ENCODE measurements at places on chromosomes 11 and 22.

DNA sequence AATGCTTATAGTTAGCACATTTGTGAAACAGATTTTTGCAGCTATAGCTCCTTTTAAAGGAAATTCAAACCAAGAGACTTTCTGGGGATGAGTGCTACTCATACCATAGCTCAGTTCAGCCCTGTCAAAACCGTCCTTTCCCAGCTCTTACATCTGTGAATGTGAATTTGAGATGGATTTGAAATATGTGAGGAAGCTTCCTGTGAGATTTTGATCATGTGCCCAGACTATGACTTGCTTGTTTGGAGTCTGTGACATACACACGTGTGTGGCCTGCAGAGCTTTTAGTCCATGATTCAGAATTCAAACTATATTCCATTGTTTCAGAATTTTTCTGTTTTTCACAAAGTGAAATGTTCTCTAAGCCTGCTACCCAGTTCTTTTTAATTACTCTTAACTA, 4.4 kb upstream of the MMP1 start:
- no peak for DNase-seq

- no peak for DNase-seq
These were observed 44.7 kb downstream of the CCDC90B start for GRCh38 chr11:83241291-83241946.

DNA sequence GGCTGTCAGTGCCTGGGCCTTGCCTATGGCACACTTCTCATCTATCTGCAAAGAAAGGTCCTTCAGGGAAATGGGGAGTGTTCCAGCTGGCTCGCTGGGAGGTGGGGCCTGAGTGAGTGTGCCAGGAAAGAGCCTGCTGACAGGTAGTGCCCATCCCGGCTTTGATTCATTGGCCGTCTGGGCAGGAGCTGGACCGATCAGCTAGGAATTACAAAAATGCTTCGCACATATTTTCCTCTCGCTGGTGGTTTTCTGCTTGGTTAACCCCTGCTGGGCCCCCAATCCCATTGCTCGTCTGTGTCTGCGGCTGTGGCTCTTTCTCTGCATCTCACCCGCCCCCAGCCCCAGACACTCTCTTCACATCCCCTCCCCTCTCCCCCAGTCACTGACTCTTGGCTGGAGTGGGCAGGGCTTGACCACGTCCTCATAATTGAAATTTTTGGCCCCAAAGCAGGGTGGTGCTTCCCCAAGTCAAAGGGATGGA, 10.8 kb downstream of the LIF start:
- no peak for DNase-seq

DNA sequence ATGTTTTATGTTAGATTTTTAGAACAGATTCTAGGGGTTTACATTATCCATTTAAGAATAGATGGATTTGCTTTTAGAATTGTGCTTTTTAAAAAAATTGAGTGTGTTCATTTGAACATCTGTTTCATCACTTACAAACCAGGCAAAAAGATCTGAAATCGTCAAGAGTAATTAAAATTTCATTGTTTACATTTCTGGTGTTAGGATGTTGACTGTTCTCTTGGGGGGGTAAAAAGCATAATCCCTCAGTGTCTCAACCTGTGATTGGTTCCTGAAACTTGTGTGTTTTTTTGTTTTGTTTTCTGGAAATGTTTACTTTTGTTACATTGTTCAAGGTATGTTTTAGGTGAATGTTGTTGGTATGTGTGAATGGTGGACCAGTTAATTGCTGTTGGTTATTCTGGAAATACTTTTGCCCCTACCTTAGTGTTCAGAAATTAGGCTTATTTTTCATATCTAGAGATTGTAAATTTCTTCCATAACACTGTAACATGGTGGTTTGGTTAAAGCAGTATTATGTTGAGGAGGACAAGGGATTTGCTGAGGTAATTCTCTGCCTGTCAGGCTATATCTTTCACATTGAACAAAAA, 4.8 kb downstream of the PCF11 start:
- no peak for DNase-seq

GRCh38 chr22:36180038-36180880, 19.7 kb upstream of the APOL3 start:
- DNase-seq = no peak

DNA sequence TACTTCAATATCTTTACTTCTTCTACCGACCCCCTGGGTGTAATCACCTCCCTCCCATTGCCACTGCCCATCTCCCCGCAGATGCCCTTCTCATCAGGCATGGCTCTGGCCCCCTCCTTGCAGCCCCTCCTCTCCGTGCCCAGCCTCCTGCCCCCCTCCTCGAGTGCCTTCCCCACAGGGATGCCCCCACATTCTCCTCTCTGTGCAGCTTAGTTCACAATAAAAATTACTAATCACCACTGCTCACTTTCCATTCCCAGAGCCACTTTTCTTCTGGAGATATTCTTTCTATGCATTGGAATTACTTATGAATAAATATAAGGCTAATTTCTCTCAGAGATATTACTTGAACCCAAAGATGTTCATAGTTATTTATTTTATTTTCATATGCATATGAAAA, 22.1 kb downstream of the IFITM10 start:
- no peak for DNase-seq

DNA sequence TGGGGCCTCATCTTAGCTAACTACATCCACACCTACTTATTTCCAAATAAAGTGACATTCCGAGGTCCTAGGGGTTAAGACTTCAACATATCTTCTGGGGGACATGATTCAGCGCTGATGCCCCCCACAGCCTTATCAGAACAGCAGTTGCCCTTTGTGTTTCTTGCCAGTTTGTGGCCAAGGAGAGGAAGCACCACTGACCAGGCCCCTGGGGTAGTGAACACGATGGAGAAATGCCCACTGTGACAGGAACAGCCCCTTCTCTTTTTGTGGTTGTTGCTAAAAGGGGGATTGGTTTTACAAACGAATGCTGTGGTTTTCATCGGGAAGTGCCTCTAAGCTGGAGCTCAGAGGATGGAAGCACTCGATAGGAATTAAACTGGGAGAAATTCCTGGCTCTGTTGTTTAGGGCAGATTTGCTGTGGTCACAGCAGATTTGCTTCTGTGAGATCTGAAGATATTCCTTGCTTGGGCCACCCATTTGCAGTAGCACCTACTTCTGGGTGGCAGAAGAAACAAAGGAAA, 88.8 kb downstream of the ABTB2 start:
- no peak for DNase-seq

GRCh38 chr11:82718307-82718706, 15.4 kb downstream of the FAM181B start:
- no peak for DNase-seq

GRCh38 chr11:126246636-126247035, 22.1 kb downstream of the SRPRA start:
- DNase-seq = no peak

DNA sequence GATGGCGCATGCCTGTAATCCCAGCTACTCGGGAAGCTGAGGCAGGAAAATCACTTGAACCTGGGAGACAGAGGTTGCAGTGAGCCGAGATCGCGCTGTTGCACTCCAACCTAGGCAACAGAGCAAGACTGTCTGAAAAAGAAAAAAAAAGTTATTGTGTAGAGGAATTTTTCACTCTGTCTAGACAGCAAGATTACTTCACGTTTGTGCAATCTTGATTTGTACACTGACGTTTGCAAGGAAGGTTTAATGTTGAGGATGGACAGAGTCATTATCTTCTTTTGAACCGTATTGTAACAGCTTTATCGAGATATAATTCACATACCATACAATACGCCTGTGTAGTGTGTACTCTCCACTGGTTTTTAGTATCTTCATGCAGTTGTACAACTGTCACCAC, 3.7 kb downstream of the CTTN start:
- no peak for DNase-seq

DNA sequence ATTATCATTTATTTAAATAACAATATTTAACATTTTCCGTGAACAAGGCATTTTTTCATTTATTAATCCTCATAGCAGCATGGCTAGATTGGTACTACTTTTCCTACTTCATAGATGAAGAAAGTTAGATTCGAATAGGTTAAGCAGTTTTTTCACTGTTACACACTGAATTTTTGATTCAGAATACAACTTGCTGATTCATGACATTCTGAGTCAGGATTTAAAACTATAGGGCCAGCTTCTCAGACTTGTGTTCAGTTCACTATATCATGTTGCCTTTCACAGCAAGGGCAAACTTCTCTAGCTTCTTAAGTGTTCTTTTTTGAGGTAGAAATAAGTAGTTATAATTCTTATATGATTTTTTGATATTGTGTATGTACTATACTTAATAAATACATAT, 31.5 kb downstream of the CYP2R1 start:
- no peak for DNase-seq

- no peak for DNase-seq
These were observed 76.8 kb upstream of the VPREB1 start for GRCh38 chr22:22167791-22168189.

- DNase-seq = no peak
These were observed 115.8 kb upstream of the THY1 start for GRCh38 chr11:119538753-119539152.

DNA sequence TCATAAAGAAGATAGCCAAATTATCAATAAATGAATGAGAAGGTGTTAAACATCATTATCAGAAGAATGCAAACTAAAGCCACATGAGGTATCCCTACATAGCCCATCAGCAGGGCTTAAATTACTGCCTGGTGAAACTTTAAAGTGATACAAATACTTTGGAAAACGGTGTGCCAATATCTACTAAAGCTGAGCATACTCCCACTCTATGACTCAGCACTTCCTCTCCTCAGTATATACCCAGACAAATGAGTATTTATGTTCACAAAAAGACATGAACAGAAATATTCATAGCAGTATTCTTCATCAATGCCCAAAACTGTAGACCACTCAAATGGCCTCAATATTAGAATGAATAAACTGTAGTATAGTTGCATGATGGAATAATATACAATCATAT, 284.6 kb upstream of the ZC3H12C start:
- no peak for DNase-seq

- DNase-seq = no peak
These were observed 7.7 kb downstream of the MUC5AC start for GRCh38 chr11:1165256-1166041.

- no peak for DNase-seq
These were observed 30.2 kb downstream of the LRP5 start for GRCh38 chr11:68342459-68343158.

DNA sequence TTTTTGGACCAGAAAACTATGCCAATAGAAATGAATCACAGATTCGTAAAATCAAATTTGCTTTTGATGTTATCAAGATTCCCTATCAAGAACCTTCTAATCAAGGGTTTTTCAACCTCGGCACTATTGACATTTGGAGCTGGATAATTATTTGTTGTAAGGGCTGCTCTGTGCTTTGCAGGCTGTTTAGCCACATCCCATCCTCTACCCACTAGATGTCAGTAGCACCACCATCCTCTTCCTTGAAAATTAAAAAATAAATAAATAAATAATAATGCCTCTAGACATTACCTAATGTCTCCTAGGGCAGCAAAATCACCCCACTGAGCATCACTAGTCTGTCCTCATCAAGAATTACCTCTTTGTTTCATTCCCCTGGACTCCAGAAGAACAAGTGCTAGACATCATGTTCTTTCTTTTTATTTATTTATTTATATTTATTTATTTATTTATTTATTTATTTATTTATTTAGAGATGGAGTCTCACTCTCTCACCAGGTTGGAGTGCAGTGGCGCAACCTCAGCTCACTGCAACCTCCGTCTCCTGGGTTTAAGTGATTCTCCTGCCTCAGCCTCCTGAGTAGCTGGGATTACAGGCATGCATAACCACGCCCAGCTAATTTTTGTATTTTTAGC, 744.7 kb downstream of the KCNA4 start:
- DNase-seq = no peak

DNA sequence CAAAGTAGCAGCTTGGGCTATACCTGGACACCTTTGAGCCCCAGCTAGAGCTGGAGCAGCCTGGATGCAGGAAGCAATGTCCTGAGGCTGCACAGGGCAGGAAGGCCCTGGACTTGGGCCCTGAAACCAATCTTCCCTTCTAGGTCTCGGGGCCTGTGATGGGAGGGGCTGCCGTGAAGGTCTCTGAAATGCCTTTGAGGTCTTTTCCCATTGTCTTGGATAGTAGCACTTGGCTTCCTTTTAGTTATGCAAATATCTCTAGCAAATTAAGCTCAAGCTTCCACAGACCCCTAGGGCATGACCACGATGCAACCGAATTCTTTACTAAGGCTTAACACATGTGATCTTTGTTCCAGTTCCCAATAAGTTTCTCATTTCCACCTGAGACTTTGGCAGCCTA, 40.0 kb downstream of the LINC01488 start:
- DNase-seq = no peak

DNA sequence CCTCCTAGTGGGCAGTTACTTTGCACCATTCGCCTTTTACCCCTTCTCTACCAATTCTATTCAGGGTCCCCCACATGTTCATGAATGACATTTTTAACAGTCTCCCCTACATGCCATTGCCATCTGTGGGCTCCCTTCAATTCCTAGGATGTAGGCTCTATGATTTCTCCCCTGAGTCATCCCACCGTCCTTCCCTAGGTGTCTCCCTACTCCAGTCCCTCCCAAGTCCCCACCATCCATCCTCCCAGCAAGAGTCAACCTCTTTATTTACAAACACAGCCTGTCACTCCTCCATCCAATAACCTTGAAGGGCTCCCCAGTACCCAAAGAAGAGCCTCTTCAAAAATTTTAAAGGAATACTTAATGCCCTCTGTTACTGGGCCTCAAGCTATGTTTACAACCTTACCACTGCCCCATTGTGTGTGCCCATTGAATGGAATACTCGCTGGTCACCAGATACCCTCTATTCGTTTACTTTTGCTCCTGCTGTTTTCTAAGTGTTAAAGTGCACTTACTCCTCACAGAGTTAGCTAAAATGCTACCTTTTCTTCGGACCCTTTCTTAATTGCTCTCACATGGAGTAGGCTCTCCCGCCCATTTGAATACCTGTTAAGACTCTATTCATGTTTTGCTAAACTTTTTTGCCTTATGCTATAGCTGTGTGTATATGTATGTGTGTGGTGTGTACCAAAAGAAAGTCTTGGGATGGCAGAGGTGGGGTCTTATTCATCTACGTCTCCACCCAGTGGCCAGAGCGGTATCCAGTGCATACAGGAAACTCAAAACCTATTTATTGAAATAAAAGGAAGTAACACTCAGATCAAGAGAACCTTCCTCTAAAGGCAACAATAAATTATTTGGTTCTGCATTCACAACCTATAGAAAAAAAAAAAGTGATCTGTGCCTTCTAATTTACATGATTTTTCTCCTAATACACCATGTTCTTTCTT, 235.8 kb upstream of the CCDC90B start:
- no peak for DNase-seq

DNA sequence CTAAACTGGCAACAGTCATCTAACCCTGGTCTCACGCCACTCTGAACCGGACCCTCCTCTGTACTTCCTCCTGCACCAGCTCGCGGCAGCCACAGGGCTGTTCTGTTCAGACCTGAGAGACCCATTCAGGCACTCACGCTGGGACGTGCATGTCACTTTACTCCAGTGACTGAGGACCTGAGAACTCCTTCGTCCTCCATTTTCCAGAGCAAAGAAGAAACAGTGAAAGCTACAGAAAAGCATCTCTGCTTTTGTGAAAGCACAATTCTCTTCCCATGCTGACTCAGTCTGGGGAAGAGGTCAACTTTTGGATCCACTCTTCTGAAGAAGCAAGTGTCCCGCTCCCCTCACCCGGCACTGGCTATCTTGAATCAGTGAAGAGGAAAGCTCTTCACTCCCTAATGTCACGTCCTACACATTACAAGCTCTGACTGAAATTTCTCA, 24.5 kb downstream of the PISD start:
- no peak for DNase-seq
